ENCODE measurements at places on chromosomes 12 and 14.

DNA sequence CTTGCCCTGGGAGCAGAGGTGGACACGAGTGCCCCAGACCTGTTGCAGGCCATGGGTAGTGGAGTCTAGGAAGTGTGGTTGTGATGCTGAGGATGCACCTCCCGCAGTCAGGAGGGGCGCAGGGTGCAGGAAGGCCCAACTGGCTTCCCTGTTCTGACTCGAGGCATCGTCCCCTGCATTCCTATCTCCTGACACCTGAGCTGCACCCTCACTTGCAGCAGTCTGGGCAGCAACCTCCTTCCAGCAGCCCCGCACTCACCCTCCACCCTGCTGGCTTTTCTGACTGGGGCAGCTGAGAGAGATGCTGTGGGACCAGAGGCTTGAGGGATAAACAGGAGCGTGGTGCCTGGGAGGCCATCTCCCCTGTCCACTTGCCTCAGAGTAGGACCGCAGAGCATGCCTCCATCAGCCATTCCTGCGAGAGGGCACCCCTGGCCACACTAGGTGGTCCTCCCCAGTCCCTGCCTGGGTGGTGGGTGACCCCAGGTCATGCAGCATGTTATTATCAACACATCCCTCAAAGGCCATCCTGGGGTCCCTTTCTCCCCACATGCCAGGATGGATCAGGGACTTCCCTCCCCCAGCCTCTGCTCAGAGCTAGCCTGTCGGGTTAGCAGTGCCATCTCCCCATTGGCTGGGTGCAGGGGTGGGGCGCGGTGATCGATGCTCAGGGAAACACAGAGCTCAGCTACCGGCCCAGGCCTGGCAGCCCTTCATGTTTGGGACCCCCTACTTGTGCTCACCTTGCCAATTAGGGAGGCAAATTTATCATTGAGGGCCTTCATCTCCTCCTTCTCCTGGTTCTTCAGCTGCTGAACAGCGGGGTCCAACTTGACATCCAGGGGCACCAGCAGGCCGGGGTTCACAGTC is 719 bp downstream of the KRT80 start:
- DNase-seq: no peak

DNA sequence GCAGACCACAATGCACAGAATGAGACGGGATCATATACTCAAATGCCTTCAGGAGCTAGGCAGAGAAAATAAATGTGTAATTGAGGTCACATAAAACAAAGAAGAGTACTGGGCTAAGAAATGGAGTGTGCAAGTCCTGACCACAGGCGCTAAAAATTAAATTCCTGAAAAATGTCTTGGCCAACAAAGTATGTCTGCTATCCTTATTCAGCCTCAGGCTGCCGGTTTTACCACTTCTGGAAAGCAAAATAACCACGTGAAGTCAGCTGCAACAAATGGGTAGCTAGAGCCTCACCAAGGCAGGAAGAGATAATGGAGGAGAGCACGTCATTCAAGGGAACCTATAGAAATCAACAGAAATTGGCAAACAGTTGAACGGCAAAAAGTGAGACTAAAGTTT is 3.1 kb downstream of the PYGL start:
- no peak for DNase-seq

- DNase-seq: no peak
Measured at GRCh38 chr12:119936705-119937311, 52.2 kb upstream of the BICDL1 start.

- no peak for DNase-seq
Measured at GRCh38 chr12:48349471-48349870, 1.2 kb downstream of the ZNF641 start.

DNA sequence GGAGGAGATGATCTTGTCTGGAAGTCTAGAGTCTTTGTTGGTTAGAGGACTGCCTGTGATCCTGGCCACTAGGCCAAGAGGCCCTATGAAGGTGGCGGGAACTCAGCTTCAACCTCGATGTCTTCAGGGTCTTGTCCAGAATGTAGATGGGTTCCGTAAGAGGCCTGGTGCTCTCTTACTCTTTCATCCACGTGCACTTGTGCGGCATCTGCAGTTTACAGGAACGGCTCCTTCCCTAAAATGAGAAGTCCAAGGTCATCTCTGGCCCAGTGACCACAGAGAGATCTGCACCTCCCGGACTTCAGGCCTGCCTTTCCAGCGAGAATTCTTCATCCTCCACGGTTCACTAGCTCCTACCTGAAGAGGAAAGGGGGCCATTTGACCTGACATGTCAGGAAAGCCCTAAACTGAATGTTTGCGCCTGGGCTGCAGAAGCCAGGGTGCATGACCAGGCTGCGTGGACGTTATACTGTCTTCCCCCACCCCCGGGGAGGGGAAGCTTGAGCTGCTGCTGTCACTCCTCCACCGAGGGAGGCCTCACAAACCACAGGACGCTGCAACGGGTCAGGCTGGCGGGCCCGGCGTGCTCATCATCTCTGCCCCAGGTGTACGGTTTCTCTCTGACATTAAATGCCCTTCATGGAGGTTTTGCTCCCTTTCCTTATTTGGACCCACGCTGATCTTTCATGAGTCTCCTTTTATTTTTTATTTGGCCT is 17.7 kb downstream of the WNT5B start:
- no peak for DNase-seq

DNA sequence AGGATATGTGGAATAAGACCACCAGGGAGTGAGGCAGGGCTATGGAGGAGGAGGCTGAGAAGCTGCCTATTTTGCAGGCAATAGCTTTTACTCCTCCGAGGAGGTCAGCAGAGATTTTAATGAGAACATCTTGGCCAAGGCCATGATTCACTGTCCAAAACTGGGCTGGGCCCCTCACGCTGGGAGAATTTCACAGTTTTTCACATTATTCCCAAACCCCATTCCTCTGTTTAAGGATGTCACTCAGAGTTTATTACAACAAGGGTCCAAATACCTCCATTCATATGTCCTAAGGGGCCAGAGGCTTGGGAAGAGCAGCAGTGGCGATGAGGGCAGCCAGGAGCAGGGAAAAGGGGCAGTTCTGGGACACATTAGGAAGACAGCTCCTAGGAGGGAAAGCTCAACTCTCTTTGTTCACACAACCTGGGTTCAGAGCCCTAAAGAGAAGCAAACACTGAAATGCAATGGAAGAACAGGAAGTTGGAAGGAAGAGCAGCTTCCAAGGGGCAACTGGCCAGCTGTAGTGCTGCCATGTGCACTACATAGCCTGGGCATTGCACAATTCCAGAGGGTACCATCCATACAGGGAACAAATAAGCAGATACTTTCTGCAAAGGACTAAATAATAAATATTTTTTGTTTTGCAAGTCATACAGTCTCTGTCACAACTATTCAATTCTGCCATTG is 283.2 kb downstream of the NUAK1 start:
- DNase-seq: no peak

- no peak for DNase-seq
Measured at GRCh38 chr14:33689680-33690079, 261.2 kb downstream of the EGLN3 start.

All from stimulated activated CD4-positive, alpha-beta T cell treated with anti-CD3 and anti-CD28 coated beads, Interleukin-1b, Interleukin-23, amount 100 ng/mL, for 1 hour (primary cell).